Dermis microvascular lymphatic vessel endothelial cell (primary cell): ENCODE measurements at places on chromosomes 12 and 14. TPM values are rescaled to one million over a fixed set of nuclear protein-coding genes. Genes with fewer than 3 reads are reported as not detected.

The GPHB5 gene
- total RNA-seq = not detected in 2 replicates

The OTX2 gene
- total RNA-seq = not detected in 2 replicates

The FITM1 gene
- total RNA-seq = 0.39 and 0.63 TPM in 2 replicates

The CLEC6A gene
- not detected in 2 replicates for total RNA-seq

The SLC6A15 gene
- 4.7 and 7.7 TPM in 2 replicates for total RNA-seq

The RDH16 gene
- total RNA-seq = under 0.01 and 0.13 TPM in 2 replicates

The GMPR2 gene
- 81.9 and 90.5 TPM in 2 replicates for total RNA-seq

The OR6C6 gene
- not detected in 2 replicates for total RNA-seq

The FGD6 gene
- 11.0 and 14.7 TPM in 2 replicates for total RNA-seq

The ANKS1B gene
- 0.13 and 0.38 TPM in 2 replicates for total RNA-seq

The SLC6A12 gene
- total RNA-seq = 0.13 TPM in 2 replicates

The DCN gene
- not detected in 2 replicates for total RNA-seq

The GPR68 gene
- total RNA-seq = 0.63 and 0.90 TPM in 2 replicates

The RNASE4 gene
- total RNA-seq = 16.2 and 26.9 TPM in 2 replicates
